Stimulated activated CD8-positive, alpha-beta memory T cell treated with anti-CD3 and anti-CD28 coated beads, Interleukin-7, amount 100 ng/mL, for 48 hours (primary cell): ENCODE measurements at places on chromosomes 2 and 18.

GRCh38 chr2:8501061-8501720 lies 180.7 kb upstream of the ID2 start:
- DNase-seq: no peak

- no peak for DNase-seq
Observed at GRCh38 chr18:25827961-25828561, 262.4 kb downstream of the SS18 start.

GRCh38 chr2:223306371-223306770 lies 254.4 kb downstream of the KCNE4 start:
- DNase-seq: no peak

DNA sequence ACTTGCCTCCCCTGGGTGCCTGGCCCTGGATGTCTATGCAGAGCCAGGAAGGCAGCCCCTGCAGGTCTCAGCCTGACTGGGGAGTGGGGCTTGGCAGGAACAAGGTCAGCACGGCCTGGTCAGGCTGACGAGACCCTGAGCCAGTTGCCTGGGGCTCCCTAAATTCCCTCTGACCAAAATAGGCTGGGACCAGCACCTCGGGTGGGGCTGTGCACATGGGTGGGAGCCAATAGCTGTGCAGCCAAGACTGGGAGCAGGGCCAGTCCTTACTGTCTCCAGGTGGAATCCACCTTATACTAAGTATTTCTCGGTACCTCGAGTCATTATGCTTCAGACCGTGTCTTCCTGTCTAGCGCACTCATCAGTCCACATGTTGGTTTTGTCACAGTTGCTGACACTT lies 11.4 kb upstream of the IL1R2 start:
- no peak for DNase-seq

- DNase-seq: no peak
Observed at GRCh38 chr2:201785135-201785534, 4.4 kb upstream of the ALS2 start.

DNA sequence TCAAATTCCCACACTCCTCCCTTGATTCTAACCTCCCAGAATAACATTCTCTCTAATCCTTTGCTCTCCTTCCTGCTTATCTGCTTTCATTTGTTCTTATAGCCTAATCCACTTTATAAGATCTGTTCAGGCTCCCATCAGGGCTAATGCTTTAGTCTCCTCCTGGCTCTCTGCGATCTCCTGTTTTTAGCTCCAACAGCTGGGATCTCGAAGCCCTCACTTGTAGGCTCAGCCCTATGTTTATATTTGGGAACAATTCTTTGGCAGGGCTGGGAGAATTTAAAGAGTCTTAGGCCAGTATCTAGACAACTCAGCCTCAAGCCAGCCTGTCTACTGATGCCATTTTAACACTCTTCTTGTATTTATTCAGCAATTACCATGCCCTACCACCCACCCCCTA lies 27.2 kb upstream of the RAPH1 start:
- no peak for DNase-seq

- DNase-seq: no peak
Observed at GRCh38 chr2:15162620-15163019, 398.5 kb downstream of the NBAS start.

DNA sequence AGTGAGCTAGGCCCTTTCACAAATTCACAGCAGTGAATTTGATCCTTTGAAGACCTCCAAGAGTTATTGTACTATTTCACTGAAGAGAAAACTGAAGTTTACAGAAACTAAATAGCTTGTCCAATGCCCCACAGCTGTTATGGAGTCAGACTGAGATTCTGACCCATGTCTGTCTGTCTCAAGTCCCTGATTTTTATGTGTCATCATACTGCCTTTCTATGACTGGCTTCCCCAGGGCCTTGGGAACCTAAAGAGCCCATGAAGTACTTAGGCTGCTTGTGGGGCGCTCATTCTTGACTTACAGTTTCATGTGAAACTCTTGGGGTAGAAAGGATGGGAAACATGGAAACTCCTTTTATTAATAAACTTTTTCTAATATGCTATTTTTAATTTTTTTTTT lies 107.7 kb downstream of the ATL2 start:
- no peak for DNase-seq

DNA sequence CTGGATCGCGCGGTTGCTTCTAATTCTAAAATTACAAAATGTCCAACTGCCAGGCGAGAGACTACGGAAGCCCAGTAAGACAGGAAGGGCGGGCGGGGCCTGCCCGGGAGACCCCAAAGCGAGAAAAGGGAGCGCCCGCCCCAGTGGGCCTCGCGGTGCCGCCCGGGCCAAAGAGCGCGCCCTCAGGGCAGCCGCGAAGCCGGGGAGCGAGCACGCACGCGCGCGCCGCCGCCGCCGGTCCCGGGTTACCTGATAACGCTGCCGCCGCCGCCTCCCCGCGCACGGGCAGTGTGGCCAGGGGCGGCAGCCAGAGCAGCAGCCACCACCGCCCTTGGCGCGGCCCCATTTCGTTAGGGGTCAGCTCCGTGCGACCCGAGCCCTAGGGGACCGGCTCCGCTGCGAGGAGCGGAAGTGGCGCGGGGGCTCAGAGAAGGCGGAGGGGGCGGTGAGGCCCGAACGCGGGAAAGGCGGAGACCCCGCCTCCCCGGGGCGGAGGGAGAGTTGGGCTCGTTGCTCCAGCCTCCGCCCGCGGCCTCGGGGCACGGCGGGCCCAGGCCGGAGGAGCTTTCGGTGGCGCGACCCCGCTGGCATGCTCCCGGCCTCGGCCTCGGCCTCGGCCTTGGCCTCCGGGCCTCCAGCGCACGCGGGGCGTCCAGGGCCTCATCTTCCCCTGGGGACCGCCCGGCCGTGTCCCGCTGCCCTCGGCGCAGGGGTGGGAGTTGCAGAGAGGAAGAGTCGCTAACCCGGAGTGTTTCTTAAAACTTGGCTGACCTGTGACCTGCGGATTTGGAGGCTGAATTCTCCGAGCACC lies at the start of gene NEMP2:
Gene NEMP2, minus strand, starts transcription at position 413 of the 811 bp plus-strand sequence. Its CDS starts 67 bp downstream, at position 346.
- peak; percentile 84 for DNase-seq

DNA sequence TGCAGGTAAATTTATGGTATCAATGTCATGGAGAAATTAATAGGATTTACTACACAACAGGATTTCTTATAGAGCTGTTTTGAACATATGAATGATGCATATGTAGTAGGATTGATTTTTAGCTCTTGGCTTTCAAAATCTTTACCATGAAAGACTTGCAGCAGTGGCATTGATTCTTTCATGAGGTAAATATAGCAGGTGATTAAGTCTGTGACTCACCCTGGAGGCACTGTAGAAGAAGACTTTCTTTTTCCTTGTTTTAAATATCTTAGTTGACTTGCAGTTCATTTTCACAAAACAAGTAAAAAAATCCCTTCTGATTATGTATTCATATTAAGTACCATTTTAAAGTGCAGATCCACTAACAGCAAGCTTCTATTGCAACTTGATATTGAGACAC lies 463.0 kb downstream of the FBXO15 start:
- no peak for DNase-seq

DNA sequence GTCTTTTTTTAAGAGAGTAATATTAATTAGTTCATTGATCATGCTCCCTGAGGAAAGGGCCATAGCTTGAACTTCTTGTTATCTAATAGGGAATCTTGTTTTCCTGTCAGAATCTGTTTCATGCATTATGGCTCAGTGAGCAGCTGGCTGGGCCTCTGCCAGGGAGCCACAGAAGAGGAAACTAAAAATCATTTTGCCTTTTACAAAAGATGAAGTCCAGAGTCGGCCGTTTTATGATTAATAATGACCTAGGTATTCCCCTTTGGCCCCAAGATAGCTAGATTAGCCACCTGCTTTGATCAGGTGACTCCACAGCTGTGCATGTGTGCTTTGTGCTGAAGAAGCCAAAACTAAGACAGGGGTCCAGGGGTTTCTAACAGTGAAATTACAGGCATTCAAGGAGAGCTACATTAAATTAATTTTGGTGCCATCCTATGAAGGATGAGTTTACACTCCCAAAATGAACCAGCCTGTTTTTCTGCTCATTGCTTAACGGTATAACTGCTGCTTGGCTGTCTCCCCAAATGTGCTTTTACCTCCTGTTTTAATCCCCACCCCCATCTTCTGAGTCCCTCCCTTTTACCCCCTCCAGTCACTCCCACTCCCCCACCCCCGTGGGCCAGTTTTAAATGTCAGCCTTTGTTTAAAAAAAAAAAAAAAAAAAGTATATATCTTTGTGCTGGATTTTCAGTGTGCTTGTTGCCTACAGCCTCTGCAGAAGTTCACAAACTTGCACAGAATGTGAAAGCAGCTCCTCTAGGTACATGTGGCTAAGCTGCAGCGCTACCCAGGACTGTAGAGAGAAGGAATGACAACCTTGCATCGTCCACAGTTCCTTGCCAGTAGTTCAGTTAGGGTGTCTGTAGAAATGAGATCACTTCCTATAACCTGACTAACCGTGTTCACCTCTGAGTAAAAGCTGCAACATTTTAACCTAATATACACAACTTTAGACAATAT lies 93.1 kb downstream of the CABLES1 start:
- DNase-seq: no peak

GRCh38 chr2:180374502-180375281 lies 367.6 kb upstream of the CWC22 start:
- no peak for DNase-seq

DNA sequence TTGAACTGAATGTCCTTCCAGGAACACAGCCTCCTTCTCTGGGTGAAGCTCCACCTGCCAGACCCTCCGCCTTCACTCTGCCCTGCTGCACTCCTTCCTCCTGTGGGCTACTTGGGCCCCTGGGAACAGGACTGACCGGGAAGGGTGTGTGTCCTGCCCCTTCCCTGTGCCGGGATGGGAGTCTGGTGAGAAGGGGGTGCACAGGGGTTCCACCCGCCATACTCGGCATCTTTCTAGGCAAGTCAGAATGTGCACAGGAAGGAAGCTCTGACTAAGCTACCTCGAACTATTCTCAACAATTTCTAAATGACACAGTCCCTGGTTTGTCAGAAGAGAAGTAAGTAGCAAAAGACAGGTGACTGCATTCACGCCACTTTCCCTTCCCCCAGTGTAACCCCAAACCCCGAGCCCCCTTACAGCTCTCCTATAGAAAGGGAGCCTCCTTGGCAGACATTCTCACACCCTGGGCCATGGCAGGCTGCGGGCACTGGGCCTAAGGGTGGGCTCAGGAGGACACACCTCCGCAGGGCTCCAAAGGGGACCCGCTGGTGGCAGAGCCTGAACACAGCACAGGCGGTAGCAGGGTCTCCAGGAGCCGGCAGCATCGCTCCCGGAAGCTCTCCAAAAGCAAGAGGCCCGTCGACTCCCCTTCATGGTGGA lies 184.1 kb downstream of the HDAC4 start:
- DNase-seq: peak; percentile 16

DNA sequence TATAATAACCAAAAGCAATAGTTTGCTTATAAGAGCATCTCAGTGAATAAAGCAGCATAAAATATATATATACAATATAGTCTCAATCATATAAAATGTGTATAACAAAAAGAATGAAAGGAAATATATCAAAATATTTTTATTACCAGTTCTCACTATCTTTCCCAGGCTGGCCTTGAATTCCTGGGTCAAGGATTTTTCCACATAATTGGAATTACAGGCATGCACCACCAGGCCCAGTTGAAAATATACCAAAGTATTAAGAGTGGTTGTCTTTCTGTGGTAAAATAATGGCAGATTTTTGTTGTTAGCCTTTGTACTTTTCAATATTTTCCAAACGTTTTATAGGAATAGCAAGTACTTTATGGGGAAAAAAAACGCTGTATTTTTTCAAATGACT lies 8.6 kb upstream of the TLK1 start:
- DNase-seq: no peak

GRCh38 chr2:207676827-207677354 lies 34.5 kb upstream of the CCNYL1 start:
- DNase-seq: no peak

GRCh38 chr2:29603341-29603740 lies 318.0 kb downstream of the ALK start:
- no peak for DNase-seq

GRCh38 chr2:105784589-105784988 lies 39.9 kb downstream of the NCK2 start:
- DNase-seq: no peak

- DNase-seq: no peak
Observed at GRCh38 chr18:56823986-56824565, 172.9 kb downstream of the WDR7 start.

- no peak for DNase-seq
Observed at GRCh38 chr18:45621061-45621511, 5.8 kb downstream of the SLC14A2 start.

GRCh38 chr2:33314541-33314940 lies 161.9 kb upstream of the RASGRP3 start:
- DNase-seq: no peak

- DNase-seq: no peak
Observed at GRCh38 chr2:62099523-62100175, 96.3 kb upstream of the B3GNT2 start.

- DNase-seq: no peak
Observed at GRCh38 chr2:19409046-19409445, 50.6 kb upstream of the OSR1 start.

DNA sequence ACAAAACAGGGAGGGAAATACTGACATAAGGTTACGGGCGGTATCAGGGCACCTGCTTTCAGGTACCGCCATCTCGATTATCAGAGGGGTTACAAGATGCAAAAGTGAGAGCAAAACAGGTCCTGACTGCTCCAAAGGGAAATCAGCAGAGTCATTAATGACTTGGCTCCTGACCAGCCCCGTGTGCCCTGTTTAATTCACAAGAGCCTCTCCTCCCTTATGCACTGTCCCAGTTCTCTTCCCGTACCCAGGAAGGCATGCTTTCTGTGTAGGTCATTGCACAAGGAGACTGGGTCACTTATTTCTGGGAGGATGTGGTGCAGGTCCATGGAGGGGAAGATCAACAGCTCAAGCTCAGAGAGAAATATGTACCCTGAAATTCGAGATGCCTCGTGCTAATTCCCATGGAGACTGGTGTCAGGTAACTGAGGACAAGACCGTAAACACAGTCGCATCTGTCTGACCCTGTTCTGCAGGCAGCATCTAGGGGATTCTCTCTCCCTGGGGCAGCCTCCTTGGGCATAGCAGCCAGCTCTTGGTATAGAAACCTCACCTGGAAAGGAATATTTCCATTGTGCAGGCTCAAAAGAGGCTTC lies 79.9 kb downstream of the HNRNPLL start:
- DNase-seq: no peak

GRCh38 chr2:164824872-164825271 lies 16.8 kb downstream of the COBLL1 start:
- no peak for DNase-seq

- DNase-seq: no peak
Observed at GRCh38 chr2:201362396-201362795, 5.3 kb upstream of the FLACC1 start.

DNA sequence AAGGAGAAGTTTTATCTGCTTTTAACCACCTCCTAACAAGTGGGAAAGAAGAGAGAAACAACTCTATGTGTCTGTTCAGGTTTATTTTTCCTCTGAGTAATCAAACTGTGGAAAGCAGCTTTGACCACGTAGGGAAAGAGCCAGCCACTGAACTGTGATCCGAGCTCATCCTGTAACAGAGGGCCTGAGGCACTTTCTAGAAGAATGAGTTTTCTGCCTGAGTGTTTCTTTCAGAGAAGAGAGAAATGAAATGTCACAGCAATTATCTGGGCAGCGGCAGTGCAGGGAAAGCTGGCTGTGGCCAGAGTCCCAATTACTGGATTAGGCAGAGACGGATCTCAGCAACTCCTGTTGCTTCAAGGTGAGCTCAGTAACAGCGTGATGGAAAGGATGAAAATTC lies 151.9 kb downstream of the CD226 start:
- no peak for DNase-seq
